ENCODE measurements at places on chromosomes 3 and 15.
A peak's percentile ranks its signal among the peaks of the same experiment; 100 is the strongest.

DNA sequence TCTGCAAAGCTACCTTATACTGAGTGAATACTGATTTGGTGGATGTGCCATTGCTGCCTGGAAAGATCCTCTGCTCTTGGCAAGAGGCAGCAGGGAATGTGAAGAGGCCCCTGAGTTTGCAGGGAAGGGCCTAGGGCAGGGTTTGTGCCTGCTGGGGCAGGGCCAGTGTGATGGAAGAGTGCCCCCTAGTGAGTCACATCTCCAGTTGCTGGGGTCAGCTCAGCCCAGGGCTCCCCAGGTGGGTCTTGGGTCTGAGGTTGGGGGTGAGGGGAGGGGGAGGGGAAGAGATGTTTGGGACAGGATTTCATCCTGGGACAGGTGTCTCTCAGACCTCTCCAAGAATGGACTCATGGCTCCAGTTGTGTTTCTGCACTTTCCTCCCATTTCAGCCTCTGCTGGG lies 4.1 kb upstream of the AMOTL2 start:
- no peak overlapping the region for H3K27ac ChIP-seq
- peaks cover 51% of the 10 kb centered on the region for H3K27me3 ChIP-seq
- peaks cover 5% of the 10 kb centered on the region for H3K4me1 ChIP-seq
- DNase-seq: no peak

GRCh38 chr3:128547368-128547987 lies 54.5 kb upstream of the GATA2 start:
- H3K36me3 ChIP-seq: no peaks in the 10 kb centered on the region
- H3K4me3 ChIP-seq: no peak overlapping the region
- no peak for DNase-seq

- H3K4me1 ChIP-seq: peaks cover 21% of the 10 kb centered on the region
- H3K36me3 ChIP-seq: peaks cover 31% of the 10 kb centered on the region
- no peak overlapping the region for H3K4me3 ChIP-seq
- H3K27me3 ChIP-seq: no peaks in the 10 kb centered on the region
- no peak overlapping the region for H3K27ac ChIP-seq
These were observed 97.5 kb downstream of the RFTN1 start for GRCh38 chr3:16415911-16416476.

DNA sequence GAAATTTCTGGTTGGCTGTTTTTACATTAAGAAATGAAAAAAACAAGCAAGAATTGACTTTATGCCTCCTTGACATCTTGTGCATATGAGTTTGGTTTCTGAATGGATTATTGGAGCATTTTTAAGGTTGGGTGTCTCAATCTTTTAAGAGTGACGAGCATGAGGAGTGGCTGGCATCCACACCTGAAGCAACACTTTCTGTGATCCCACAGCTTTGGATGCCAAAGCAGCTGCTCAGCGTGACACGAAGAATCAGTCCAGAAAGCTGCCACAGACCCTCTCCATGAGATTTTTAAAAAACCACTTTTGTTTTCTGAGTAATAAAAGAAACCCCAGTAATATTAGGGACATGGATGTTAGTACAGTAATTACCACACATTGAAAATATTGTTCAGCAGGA lies 154.5 kb downstream of the KLF13 start:
- peaks cover 70% of the 10 kb centered on the region for H3K36me3 ChIP-seq
- no peak for DNase-seq
- H3K4me1 ChIP-seq: peaks cover 39% of the 10 kb centered on the region
- H3K27ac ChIP-seq: no peak overlapping the region

DNA sequence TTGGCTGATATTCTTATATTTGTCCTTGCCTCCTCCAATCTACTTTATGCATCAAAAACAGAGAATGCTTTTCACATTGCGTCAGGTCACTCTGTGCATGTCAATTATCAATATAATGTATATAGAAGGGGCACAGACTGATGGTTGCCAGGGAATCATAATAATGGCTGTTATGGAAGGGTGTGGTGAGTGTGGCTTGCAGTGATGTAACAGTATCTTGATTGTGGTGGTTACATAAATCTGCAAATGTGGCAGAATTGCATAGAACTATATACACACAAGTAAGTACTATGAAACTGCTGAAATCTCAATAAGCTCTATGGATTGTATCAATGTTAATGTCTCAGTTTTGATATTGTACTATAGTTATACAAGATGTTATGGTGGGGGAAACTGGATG lies 228.6 kb downstream of the TJP1 start:
- no peaks in the 10 kb centered on the region for H3K36me3 ChIP-seq
- no peak overlapping the region for H3K27ac ChIP-seq
- H3K27me3 ChIP-seq: no peaks in the 10 kb centered on the region
- no peaks in the 10 kb centered on the region for H3K4me1 ChIP-seq
- no peak for DNase-seq

- H3K27ac ChIP-seq: no peak overlapping the region
- no peak for DNase-seq
- no peaks in the 10 kb centered on the region for H3K36me3 ChIP-seq
These were observed 22.2 kb upstream of the ZMAT3 start for GRCh38 chr3:179093807-179094206.

GRCh38 chr3:143207338-143207961 lies 87.9 kb downstream of the CHST2 start:
- no peak for DNase-seq
- H3K4me1 ChIP-seq: peaks cover 33% of the 10 kb centered on the region
- H3K27ac ChIP-seq: peak overlapping the region; percentile 61
- H3K36me3 ChIP-seq: peaks cover 6% of the 10 kb centered on the region

DNA sequence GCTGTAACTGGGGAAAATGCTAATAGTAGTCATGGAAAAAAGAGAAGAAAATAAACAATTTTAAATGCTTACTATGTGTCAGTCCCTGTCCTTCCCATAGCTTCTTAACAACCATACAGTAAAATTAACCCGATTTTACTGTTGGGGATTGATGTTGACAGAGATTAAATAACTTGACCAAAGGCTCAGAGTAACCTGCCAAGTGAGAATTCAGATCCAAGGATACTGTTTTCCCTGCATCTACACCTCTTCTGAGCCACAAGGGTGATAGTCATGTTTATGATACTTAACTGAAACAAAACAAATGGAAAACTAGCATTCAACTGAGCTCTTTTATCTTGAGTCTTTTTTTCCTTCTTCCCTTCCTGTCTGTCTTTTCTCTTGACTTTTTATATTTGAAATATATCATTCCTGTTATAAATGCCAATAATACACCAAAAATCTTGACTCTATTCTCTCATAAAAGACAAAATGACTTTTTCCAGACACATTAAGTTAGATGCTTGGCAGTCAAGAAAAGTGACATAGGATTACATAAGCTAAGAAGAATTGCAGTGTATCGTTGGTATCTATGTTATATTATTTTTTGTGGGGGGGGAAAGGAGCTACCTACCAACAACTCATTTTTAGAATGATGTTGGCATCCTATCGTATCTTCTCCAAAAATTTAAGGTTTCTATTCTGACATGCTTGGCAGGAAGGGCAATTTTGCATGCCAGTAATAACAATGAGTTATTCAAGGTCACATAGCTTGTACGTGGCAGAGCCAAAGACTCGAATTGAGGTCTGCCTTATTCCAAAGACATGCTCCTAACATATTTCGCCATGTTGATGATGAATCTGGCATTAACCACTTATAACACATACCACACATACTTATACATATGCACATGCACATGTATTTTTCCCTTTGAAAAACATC lies 306.6 kb upstream of the KCNH8 start:
- DNase-seq: no peak
- H3K36me3 ChIP-seq: no peaks in the 10 kb centered on the region
- no peak overlapping the region for H3K27ac ChIP-seq
- no peak overlapping the region for H3K4me3 ChIP-seq

DNA sequence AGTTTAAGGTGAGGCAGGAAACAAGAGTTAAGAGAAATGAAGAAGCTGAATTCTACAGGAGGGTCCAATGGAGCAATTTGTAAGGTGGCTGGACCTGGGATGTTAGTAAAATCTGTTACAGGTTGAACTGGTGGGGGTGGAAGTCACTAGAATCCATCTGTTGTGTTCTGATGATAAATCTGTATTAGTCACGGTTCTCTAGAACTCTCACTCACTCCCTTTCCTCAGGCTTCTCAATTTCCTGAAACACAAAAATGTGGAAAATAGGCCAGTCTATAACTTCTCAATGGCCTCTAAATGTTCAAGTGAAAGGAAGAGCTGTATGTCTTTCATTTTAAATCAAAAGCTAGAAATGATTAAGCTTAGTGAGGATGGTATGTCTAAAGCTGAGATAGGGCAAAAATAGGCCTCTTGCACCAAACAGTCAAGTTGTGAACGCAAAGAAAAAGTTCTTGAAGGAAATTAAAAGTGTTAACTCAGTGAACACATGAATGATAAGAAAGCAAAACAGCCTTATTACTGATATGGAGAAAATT lies 180.2 kb upstream of the CBLB start:
- DNase-seq: no peak
- peak overlapping the region; percentile 85 for H3K27ac ChIP-seq
- no peak overlapping the region for H3K4me3 ChIP-seq
- no peaks in the 10 kb centered on the region for H3K27me3 ChIP-seq
- H3K36me3 ChIP-seq: peaks cover 33% of the 10 kb centered on the region
